ENCODE measurements at places on chromosomes 4 and X.

- DNase-seq, result no peak
These were observed 26.5 kb upstream of the FUNDC1 start for GRCh38 chrX:44569122-44569521.

DNA sequence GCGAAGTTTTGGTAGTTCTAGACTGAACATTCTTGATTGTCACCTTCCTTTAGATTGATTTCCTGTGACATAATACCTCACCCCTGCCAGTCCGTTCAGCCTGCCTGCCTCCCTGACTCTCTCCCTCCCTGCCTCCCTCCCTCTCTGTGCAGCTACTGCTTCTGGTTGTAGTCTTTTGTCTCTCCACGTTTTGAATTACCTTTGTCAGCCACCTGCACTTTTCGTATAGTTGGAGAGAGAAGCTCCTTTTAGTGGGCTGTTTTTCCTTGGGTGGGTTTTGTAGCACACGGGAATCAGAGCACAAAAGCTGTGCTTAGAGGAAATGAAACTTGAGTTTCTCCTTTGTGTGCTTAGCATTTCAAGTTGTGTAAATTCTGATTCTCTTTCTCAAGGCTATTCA lies 32.6 kb upstream of the MSMO1 start:
- no peak for DNase-seq

- no peak for DNase-seq
These were observed 22.2 kb upstream of the MANBA start for GRCh38 chr4:102783006-102783405.

DNA sequence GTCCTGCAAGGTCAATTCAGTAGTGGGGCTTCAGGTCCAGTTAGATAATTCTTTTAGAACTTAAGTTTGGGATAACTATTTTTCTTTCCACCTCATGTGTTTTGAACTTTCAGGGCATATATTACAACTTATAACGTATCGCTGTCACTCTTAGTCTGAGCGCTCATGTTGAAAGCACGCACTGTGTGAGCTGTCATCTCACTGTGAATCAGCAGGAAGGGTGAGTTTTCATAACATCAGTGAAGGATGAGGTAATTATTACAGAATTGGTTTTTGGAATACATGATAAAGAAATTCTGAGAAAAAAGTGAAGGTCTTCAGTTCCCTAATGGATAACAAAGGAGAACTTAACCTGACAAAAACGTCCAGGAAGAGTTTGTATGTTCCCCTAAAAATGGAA lies 45.1 kb upstream of the SLC4A4 start:
- DNase-seq, result no peak

DNA sequence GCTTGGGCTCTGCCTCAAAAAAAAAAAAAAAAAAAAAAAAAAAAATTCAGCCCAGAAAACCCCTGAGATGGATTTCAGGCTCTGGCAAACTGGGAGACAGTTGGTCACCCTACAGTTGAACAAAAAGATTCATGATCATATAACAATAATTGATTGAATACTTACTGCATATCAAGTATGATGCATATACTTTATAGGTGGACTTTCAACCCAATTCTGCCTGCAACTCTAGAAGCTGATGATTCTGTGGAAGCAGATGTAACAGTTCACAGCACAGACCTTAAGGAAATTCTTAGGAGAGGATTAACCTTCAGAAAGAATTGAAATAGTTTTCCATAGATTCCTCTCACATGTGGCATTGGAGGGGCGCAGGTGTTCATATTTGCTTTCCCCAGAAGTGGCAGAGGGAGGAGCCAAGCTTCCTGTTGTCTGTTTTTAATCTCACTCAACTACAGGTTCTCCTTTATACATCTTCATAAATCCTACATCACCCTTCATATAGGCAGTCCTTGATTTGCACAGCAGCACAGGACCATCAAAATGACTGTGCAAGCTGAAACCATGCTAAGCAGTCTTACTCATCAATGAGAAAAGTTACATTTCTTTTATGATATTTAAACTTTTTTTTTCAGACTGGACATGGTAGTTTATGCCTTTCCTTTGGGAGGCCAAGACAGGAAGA lies 149.4 kb upstream of the KLF3 start:
- no peak for DNase-seq

DNA sequence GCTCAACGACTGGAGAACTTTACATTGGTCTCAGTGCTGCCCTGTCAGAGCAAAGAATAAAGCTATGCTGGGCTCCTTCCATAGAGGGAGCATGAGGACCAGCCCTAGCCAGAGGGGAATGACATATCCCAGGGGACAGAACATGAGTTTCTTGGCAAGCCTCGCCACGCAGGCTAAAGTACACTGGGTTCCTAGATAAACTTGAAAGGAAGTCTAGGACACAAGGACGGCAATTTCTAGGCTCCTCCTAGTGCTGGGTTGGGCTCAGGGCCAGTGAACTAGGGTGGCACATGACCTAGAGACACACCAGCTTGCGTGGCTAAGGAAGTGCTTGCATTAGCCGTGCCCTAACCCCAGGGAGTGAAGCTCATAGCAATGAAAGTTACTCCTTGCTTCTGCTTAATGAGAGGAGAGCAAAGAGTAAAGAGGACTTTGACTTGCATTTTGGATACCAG lies 141.0 kb downstream of the MAB21L2 start:
- no peak for DNase-seq

- DNase-seq, result peak; percentile 9
These were observed 752 bp downstream of the MBTPS2 start for GRCh38 chrX:21840193-21840545.

- DNase-seq, result no peak
These were observed 179.7 kb upstream of the NDP start for GRCh38 chrX:44152852-44153251.

- peak; percentile 25 for DNase-seq
These were observed 70.5 kb downstream of the SEL1L3 start for GRCh38 chr4:25792200-25792791.

DNA sequence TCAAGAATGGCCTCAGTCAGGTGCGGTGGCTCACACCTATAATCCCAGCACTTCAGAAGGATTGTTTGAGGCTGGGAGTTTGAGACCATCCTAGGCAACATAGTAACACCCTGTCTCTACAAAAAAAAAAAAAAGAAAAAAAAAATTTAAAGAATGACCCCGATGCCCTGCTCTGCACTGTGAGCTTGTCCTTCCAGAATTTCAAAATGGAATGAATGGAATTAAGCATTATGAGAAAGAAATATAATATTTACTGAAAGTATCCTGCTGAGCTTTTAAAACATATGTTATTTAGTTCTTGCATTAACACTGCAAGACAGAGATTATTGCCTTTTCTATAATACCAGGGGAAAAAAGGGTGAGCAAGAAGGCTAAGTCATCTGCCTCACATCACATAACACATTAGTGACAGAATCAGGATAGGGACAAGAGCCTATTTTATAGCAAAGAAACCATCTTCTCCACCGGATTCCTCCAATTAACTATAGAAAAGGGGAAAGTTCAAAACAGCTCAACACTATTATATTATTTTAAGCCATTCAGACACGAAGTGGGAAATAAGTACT lies 41.9 kb upstream of the GAB1 start:
- DNase-seq, result no peak

- no peak for DNase-seq
These were observed 23.1 kb upstream of the ELF2 start for GRCh38 chr4:139200102-139200501.

DNA sequence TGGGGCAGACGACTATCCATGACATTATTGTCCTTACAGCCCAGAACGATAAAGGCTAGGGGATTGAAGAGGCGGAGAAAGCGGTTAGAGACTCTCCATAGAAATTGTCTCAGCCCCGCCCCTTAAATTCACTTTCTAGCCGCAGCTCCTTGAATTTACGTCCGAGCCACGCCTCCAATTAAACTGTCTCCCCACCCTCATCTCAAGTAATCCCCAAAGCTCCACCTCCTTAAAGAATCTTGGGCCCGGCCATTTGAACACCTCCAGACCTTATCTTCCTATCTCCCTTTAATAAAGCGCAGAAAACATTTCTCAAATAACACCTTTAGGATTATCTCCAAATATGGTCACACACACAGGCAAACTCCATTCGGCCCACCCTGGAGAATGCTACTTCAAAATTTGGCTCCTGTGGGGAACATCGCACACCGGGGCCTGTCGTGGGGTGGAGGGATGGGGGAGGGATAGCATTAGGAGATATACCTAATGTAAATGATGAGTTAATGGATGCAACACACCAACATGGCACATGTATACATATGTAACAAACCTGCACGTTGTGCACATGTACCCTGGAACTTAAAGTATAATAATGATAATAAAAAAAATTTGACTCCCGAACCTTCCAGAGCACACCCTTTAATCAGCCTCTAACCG lies 7.2 kb upstream of the MAGIX start:
- DNase-seq, result peak; percentile 62

DNA sequence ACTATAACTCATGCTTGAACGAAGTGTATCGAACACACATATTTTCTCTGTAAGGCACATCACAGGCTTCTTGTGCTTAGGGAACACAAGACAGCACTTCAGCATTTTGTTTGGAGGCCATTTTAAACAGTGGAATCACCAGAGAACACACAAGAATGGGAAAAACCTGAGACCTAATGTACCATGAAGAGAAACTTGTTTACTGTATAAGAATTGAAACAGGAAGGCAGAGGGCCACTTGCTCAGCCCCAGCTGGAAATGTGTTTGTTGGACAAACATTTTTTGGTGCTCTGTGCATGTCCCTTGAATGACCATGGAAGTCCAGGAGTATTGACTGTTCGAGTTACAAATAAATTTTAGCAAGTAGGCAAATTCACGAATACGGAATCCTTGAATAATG lies 47.5 kb downstream of the RAPGEF2 start:
- no peak for DNase-seq

DNA sequence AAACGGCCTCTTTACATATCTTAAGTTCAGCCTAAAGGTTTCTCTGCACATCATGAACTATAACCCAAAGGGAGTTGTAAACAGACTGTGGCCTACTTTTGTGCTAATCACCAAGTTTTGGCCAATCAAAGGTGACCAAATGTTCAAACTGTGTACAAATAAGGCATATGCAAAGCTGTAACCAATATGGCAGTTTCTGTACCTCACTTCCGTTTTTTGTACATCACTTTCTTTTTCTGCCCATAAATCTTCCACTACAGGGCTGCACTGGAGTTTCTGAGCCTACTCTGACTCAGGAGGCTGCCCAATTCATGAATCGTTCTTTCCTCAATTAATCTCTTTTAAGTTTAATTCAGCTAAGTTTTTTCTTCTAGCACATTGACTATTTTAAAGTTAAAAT lies 318.7 kb downstream of the SLC7A11 start:
- no peak for DNase-seq

- DNase-seq, result peak; percentile 47
These were observed 7.7 kb downstream of the GAK start for GRCh38 chr4:924107-925096.

- no peak for DNase-seq
These were observed 290.1 kb upstream of the BMP3 start for GRCh38 chr4:80740375-80740774.

- no peak for DNase-seq
These were observed 325.5 kb upstream of the F9 start for GRCh38 chrX:139204898-139205667.

- no peak for DNase-seq
These were observed 69.3 kb downstream of the OPHN1 start for GRCh38 chrX:68363984-68364383.

DNA sequence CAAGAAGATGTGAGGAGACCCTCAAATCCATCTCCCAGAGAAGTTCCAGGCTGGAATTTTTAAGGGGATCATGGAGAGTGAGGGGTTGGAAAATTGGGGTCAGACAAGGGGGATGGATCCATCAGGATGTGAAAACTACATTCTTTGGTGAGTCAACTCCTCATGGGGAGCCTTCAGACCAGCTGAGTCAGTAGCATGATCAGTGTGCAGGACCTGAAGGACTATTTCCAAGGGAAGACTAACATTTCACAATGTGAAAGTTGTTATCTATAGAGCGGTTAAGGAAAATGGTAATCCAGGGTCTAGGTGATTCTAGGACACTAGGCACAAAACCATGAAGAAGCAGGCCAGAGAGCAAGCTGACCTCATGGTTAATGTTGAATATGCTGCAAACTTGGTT lies 38.6 kb upstream of the CEP135 start:
- no peak for DNase-seq

DNA sequence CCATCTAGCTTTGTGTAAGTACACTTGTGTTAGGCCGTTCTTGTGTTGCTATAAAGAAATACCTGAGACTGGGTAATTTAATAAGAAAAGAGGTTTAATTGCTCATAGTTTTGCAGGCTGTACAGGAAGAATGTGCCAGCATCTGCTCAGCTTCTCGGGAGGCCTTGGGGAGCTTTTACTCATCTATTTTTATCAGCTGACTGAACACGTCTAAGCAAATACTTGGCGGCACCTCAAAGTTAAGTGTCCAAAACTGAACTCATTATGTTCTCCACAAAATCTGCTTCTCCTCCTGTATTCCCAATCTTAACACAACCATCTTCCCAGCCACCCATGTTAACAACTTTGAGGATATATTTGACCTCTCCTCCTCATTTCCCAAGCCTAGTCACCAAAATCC lies 42.4 kb upstream of the GATB start:
- no peak for DNase-seq

DNA sequence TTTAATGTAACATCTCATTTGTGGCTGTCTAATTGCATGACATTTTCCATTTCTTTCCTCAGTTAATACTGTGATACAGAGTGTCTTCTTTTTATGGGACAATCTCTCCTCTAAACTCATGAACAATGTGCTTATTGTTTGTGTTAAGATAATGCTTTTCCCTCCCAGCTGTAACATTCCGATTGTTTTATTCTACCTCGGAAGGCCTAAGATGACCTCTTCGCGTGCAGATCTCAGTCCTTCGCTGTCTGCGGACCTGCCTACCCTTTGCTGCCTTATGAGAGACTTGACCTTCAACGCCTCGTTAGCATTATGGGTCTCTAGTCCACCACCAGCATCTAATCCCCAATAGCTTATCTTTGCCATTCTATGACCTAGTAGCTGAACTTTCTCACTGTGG lies 29.8 kb upstream of the ZFP42 start:
- DNase-seq, result no peak

GRCh38 chr4:135672202-135672601 lies 1470.6 kb upstream of the PABPC4L start:
- no peak for DNase-seq

DNA sequence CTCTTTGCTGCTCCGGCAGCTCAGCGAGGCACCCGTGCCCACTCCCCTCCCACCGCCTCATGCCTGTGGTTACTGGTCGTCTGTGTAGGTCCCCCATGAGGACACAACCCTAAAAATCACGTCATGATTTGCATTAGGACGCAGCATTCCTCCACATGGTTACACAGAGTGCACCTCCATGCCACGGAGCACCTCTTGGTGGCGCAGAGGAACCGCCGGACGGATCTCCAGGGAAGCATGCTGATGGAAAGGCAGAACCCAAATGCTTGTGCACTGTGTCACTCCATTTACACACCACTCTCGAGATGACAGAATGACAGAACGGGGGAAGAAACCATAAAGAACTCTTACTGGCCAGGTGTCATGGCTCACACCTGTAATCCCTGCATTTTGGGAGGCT lies 22.4 kb downstream of the FAM53A start:
- DNase-seq, result no peak

Measured in activated CD4-positive, alpha-beta T cell treated with anti-CD3 and anti-CD28 coated beads, Interleukin-2, amount 50 U/mL, for 48 hours (primary cell).